Osteocyte (in vitro differentiated cells): ENCODE measurements at places on chromosomes 2 and 18. TPM values are rescaled to one million over a fixed set of nuclear protein-coding genes. Genes with fewer than 3 reads are reported as not detected.
A peak's percentile ranks its signal among the peaks of the same experiment; 100 is the strongest.

DNA sequence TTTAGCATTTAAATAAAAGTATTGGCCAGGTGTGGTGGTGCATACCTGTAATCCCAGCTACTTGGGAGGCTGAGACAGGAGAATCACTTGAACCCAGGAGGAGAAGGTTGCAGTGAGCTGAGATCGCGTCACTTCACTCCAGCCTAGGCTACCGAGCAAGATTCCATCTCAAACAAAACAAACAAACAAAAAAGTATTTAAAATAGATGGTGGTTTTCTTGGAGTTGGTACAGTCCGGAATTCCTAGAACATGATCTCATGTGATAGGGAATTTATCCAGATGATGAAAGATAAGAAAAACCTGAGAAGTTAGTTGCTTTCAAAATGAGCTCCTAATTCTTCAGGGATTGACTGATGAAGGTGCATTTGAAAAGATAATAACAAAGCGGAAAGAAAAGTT, 62.0 kb downstream of the BIRC6 start:
- DNase-seq = no peak

DNA sequence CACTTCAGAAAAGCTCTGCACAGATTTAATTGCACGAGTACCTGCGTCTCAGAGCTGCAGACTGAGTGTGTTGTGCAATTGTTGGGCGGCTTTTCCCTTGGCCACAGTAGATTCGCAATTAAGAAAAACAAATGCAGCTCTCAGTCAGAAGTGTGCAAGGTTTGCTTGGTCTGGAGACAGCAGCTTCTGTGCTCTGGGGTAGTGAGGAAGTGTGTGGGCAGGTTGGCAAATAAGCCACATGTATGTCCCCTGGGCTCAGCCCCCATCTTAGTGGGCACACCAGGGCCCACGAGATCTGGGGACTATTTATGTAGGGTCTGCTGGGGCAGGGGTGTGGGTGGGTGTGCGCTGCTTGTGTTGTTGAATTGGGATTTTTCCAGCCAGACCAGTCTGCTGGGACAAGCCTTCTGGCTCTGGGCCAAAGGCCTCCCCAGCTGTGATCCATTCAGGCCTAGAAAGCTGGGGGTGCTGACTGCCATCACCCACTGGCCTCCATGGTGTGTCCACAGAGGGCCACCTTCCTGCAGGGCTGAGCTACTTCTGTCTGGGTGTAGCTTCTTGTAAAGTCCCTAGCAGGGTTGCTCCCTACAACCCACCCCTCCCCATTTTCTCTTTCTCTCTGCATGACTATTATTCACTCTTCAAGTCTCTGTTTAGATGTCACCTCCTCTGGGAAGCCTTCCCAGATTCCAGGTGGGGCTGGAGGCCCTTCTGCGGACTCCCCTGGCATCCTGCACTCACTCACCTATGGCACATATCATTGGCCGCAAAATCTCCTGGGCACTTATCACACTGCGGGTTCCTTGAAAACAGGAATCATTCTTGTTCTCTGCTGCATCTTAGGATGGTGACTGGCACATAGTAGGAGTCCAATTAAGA, 67.8 kb downstream of the ODC1 start:
- no peak for DNase-seq

- no peak for DNase-seq
Observed at GRCh38 chr2:200492656-200493055, 17.2 kb downstream of the KCTD18 start.

GRCh38 chr2:40415391-40415790, 36.5 kb downstream of the SLC8A1 start:
- no peak for DNase-seq

ABCG5 gene
- total RNA-seq = not detected in 2 replicates

DNA sequence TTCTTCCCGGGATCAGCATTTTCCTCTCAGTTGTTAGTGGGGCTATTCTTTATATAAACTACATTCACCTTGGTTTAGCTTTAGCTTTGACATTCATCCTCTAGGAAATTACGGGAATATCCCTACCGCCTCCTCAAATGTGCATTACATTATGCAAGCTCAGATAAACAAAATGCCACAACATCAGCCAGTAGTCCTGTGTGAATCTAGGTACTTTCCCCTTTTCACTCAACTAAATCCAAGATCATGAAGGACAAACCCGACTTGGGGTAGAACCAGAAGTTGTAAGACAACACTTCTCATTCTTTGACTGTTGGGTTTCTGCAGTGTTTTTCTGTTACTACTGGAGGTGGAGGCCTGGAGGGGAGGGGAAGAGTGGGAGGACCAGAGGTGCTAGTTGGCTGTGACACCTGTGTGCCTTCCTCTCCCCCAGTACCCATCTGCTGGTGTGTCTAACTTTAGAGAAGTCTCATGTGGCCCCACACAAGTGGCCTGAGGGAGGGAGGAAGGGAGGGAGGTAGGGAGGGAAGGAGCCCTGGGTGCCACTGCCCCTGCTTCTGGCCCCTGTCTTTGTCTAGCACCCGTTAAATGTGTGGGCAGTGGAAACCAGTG, 84.8 kb upstream of the BCL2L11 start:
- peak; percentile 40 for DNase-seq

GRCh38 chr2:107418708-107419107, 408.0 kb upstream of the RGPD4 start:
- no peak for DNase-seq

DNA sequence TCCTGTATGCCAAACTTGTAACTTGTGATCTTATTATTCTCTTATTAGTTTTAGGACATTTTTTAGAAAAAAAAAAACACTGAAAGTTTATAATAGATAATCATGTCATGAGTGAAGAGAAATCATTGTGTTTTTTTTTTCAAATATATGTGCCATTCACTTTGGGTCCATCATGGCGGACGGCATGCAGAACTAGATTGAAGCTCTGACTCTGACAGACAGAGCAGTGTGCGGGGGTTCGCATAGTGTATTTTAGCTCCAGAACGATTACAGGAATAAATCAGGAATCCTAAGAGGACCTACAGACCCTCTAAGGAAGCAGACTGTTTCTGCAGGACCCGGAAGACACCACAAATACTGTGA, 484.4 kb upstream of the REG3G start:
- no peak for DNase-seq

DNA sequence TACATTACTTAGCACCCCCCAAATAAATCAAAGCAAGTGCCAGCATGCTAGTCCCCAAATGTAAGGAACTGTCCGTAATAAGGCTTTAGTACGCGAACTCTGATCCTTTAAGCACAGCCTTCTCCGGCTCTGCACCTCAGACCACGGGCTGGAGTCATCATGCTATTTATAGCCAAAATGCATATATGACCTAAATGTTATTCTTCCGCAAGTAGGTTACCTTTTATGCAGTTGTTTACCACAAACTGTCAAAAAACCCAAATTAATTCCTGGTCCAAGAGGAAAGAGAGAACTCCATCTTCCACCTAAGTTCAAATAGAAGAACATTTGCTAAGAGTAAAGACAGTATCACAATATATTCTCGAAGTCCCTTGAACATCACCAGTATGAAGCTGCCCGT, 42.7 kb downstream of the ZNF516 start:
- DNase-seq = no peak

DNA sequence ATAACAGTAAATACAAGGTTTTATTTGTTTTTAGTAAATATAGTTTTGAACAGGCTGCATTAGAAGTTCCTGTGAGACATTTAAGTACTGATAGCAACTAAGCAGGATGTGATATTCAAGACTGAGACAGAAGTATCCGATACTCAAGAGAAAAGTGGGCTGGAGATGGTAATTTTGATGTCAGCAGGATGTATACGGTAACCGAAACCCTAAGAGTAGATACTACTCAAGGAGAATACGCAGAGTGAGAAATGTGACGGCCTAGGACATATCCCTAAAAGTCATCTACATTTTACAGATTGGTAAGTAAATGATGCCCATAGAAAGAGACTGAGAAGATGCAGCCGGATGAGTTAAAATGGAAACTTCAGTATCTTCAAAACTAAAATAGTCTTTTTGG, 115.4 kb downstream of the GORASP2 start:
- no peak for DNase-seq

DNA sequence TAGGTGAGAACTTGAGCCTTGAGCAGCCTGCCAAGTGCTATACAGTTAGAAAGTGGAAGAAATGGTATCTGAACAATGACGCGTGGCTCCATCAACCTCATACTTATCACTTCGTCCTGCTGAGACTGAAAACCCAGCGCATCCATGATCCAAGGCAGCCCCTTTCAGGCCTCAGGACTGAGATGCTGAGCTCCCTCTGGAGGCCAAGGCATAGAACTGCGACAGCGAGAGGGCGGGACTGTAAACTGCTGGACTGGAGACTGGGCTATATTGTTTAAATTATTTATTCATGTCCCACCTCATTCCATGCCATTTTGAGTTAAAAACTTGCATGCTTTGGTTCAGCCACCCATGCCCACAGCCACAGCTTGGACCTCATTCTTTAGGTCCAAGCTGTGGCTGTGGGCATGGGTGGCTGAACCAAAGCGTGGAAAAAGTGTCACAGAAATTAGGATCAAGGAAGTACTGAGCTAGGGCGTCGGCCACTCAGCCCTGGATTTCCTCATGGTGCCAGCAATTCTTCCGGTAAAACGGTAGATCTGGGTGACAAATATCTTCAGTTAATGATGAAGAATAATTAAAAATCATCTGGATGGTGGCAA, 195.5 kb downstream of the L3MBTL4 start:
- DNase-seq = no peak

GRCh38 chr2:54092940-54093339, 22.5 kb upstream of the ACYP2 start:
- no peak for DNase-seq

GRCh38 chr2:113209646-113210171, 35.9 kb downstream of the PSD4 start:
- DNase-seq = no peak

GRCh38 chr2:185628985-185629384, 109.6 kb upstream of the FSIP2 start:
- no peak for DNase-seq

- DNase-seq = no peak
Observed at GRCh38 chr2:240439698-240440151, 4.3 kb downstream of the GPC1 start.

DNA sequence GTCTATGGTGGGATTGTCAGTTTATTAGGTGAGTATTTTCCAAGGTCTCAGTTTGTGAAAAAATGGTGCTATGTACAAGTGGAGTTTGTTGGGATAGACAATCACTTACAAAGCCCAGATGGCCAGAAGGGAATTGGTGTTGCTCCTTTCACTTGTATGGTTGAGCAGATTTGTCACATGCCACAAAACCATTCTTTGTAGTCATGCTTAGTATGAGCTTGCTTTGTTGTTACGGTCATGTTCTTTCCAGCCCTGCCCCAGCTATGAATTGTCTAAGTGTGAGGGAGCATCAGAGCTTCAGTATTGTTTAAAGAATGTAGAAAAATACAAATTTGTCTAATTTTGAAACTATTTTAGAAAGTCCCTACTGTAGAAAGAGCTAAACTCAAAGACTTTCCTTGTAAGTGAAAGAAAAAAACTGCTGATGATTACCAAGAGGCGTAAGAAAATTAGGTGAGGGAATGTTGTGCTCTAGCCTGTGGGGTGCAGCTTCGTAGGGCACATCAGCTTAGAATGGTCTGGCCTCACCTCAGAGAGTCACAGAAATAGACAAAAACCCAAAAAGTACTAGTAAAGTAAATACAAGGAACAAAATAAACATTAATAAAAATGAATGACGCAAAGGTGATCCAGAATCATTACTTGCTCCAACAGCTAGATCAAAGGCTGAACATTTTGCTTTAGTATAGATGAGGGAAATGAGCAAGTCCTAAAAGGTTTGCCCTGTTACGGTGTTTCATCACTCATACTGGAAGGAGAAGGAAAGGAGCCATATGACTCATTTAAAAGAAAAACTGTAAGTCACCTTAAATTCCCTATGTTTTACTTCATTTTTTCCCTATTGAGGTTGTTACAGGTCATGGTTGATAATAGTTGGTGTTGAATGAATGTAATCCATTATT, 9.2 kb downstream of the TGIF1 start:
- no peak for DNase-seq

DNA sequence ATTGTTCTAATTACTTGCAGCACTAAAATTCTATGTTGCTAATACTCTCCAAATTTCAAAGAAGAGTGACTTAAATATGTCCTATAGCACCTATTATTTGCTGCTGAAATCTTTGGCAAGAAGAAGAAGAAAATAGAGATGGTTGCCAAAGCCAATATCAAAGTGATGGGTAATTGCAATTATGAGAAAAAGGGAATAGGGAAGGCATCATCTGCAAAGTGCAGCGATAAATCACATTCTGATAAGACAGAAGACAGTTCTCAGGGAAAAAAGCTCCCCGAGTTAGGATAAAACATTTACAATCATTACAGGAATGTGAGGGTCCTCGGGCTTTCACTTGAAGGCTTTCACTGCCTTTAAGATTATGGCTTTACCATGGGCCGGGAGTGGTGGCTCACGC, 72.1 kb upstream of the RASGRP3 start:
- no peak for DNase-seq

ACVR1 gene
- total RNA-seq = 59.5 and 66.6 TPM in 2 replicates

C2orf80 gene
- not detected in 2 replicates for total RNA-seq

GRCh38 chr2:161044921-161045320, 115.3 kb upstream of the TANK start:
- DNase-seq = no peak

GRCh38 chr2:74834792-74835755, 1.1 kb downstream of the HK2 start:
- DNase-seq = no peak

- no peak for DNase-seq
Observed at GRCh38 chr2:224901121-224901676, 141.1 kb downstream of the DOCK10 start.

POTEI gene
- total RNA-seq = 0.05 TPM in 1 of 2 replicates, not detected in the other

EFHD1 gene
- total RNA-seq = 106 and 114 TPM in 2 replicates

DNA sequence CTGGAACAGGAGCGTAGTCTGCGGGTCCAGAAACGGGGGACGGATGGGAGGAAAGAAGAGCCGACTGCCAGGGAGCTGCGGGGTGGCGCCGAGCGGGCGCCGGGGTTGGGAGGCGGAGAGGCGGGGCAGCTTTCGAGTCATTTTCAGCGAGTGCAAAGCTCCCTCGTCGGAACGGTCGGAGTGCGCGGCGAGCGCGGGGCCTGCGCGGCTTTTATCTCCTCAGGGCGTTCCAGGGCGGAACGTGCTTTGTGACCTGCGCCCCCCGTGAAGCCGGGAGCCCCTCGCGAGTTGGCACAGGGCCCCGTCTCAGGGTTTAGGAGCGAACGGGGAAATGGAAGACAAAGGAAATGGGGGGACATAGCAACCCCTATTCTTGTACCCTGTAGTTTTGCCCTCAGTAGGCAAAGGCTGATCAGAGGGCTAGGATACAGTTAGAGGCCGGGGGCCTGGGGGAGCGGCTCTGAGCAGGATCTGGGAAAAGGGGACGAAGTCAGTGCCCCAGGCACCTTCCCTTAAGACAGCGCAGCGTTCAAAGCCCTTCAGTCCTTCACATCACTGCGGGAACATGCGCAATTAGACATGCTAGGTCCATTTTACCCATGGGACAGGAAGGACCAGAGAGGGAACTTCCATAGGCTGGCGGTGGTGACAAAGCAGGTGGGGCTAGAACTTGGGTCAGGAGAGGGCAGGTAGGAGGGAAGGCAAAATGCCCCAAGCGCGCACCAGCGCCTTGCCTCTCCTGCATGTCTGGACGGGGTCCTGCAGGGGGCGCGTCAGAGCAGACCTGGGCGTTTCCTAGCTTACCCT, 60.1 kb upstream of the IL1RL1 start:
- DNase-seq = no peak

- DNase-seq = no peak
Observed at GRCh38 chr2:40403233-40403836, 48.6 kb downstream of the SLC8A1 start.

- no peak for DNase-seq
Observed at GRCh38 chr2:227430639-227431038, 41.3 kb upstream of the AGFG1 start.
